ENCODE measurements at places on chromosomes 13 and 19.

DNA sequence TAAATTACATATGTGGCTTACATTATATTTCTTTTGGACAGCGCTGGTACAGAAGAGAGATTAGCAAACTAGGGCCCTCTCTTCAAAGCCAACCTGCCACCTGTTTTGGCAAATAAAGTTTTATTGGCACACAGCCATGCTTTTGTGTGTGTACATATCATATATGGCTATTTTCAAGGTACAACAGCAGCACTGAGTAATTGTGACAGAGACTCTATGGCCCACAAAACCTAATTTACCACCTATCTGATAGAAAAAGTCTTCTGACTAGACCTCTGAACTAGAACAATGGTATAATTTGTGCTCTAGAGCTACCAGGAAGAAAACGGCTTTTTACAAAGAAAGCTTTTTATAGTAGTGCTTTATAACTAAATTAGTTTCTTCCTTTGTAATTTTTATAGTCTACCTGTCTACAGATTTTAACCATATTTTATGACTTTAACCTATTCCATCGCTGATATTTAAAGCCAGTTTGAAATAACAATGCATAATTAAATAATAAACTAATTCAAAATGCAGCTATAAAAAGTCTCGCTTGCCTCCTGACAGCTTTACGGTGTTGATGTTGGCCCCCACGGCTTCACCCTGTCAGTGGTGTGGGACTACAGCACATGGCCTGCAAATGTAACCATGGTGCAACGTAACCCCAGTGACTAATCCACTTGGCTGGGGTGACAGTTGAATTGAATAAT lies 17.7 kb upstream of the DPY19L3 start:
- DNase-seq, result no peak

DNA sequence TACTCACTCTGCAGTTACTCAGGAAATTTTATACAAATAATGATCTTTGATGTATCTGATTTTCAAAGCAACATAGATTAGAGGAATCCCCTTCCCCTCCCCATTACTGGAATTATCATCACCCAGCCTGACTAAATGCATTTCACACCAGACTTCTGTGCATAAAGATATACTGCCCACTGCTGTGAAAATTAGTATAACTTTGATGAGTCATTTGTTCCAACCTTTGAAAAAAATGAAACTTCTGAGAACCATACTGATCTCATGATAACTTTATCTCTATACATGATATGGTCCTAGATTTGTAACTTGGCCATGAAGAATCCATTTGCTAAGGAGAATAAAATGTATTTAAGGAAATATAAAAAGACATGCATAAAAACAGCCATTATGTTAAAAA lies 63.9 kb downstream of the GPC6 start:
- no peak for DNase-seq

GRCh38 chr13:95258619-95259194 lies 42.5 kb downstream of the ABCC4 start:
- DNase-seq, result no peak

DNA sequence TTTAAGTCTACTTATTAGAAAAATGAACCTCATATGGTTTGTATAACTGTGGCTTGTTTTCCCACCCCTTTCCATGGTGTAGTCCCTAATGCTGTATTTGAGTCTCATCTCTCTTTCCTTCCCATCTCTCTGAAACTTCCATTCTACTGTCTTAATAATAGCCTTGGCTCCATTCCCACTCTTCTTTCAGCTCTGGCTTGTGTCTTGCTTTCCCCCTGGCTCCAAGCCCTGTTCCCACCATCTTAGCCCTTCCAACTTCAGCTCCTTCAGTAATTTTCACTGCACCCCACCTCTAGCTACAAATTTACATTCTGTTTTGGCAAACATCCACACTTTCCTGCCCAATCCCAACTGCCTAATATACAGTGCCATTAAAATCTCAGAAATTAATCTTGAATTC lies 137.5 kb downstream of the SLITRK6 start:
- no peak for DNase-seq

- no peak for DNase-seq
Observed at GRCh38 chr13:24662195-24663088, 17.8 kb upstream of the ATP12A start.

GRCh38 chr13:95201814-95202651 lies 99.2 kb downstream of the ABCC4 start:
- DNase-seq, result peak; percentile 68

All from dermis blood vessel endothelial cell (primary cell).